ENCODE measurements at places on chromosomes 2 and 18.

GRCh38 chr18:32057624-32058165 is 34.0 kb upstream of the RNF138 start:
- DNase-seq: no peak

DNA sequence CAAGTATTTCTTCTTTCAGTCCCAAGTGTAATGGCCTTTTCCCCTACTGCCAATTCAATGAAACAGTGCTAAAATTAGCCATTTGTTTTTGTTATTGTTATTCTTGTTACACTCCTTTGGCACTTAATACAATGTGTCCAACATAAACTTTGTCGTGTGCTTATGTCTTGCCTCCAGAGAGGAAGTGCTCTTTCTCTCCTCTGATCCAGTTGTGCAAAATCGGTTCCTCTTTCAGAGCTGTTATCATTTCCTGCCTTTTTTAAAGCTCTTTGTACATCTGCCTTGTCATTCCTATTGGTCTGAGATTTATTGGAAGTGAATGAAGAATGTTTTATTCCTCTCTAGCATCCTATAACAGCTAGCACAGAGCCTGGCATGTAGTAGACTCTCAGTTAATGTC is 623.2 kb upstream of the ID2 start:
- DNase-seq: no peak

DNA sequence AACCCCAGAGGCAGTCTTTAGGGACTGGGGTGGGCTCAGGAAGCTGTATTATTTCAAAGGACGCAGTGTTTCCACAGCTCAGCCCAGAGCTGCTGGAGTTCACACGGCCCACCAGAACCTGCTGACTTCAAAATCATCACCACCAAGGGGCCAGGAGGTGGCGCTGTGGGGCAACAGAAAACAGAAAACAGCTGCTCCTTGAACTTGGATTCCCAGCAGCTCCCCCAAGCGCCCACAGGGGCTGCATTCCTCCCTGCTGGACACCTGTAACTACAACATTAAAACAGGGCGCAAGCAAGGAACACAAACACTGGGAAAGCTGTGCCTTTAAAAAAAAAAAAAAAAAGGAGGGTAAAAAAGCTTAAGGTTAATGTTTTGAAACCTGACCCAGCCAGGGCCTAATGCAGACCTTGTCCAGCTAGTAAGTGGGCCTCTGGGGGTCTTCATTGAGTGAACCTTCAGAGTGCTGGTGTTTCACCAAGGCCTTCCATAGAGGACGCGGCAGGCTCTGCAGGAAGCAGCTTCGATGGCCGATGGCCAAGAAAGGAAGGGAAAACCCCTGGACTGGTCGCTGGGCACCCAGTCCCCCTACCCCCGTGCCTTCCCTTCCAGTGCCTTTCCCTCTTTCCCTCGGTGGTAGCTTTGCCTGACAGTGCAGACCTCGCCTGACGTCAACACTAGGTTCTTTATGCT is 25.9 kb downstream of the MLPH start:
- DNase-seq: peak; percentile 49

DNA sequence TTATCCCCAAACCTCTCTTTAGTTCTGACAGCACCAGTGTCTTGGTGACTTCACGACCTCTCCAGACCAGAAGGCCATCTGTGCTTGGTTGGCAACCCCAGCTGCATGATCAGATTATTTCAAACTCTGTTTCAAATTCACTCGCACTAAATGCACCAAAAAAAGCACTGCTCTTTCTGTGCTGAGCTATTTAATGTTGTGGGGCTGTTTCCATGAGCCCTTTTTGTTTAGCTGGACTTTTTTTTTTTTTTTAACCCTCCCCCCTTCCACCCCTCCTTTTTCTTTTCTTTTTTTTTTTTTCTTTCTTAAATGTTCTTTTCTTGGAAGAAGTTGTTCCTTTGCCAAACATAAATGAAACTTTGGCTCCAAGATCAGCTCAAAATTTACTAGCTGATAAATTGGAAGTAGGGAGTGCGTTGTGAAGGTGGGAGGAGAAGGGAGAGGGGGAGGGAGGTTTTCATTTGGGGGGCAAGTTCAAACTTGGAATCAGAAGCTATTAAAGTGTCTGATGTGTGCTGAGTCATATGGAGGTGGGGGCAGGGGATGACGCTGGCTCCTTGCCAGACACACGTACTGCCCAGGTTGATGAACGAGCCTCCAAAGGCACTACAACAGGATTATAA is 543.0 kb upstream of the TNP1 start:
- no peak for DNase-seq

GRCh38 chr2:120222186-120223033 is 790 bp downstream of the TMEM185B start:
- no peak for DNase-seq

- DNase-seq: no peak
Measured at GRCh38 chr2:637406-637776, 39.8 kb downstream of the TMEM18 start.

DNA sequence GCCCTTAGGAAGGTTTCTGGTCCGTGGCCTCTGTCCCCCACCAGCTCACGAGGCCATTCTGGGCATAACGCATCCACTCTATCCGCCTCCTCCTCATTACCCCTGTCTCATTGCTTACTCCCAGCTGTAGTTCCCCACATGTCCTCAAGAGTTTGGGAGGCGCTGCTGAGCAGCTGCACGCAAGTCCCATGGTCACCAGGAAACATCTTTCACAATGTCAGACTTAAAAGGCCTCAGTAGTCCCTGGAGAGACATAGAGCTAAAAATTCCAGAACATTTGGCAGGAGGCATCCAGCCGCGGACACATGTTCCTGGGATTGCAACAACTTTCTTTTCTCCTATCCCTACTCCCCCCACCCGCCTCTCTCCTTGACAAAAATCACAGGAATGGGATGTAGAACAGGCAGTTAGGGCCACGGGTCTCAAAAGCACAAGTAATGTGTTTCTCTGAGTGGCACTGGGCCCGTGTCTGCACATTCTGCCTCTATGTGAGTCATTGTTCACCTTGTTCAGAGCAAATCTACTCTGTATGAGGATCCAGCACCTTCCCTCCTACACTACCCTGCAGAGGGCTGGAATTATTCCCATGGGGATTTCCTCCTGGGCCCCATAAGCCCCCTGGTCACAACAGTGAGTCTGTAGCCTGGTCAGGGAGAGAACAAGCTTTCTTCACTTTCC is 8.1 kb downstream of the LBH start:
- DNase-seq: no peak

DNA sequence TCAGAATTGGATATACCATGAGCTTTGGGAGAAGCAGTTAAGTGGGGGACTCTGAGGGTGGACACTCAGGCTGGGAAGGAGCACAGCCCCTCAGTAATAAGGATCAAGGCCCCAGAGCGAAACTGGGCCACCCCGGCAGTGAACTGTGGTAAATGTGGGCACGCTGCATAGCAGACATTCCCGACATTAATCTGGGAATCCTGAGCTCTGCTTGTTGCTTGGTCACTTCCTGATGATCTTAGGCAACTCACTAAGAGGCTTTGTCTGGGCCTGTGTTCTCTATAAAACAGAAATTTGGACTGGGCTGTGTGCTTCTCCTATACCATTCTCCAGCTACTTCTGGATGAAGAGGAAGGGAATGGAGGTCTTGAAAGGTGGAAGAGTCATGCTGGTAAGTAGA is 4.8 kb downstream of the TGFBRAP1 start:
- DNase-seq: no peak

DNA sequence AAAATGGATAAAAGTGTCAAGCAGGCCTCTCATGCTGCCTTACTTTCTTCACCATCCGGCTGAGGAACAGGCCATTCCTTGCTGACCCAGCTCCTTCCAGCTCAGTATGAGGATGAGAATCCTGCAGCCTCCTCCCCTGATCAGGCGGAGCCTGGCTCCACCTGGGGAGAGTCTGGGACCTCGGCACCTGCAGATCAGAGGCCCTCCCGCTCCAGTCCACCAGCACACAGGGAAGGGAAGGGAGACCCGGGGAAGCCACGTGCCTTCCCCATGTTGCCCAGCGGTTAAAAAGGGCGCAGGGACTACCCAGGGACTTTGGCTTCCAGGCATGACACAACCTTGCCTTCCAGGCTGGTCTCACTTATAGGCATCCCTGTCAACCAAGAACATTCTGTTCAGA is 172.0 kb downstream of the NDUFA10 start:
- DNase-seq: no peak

- DNase-seq: no peak
Measured at GRCh38 chr2:9445089-9445488, 21.6 kb downstream of the CPSF3 start.

GRCh38 chr2:9554921-9555296 is 721 bp downstream of the ADAM17 start:
- DNase-seq: no peak

DNA sequence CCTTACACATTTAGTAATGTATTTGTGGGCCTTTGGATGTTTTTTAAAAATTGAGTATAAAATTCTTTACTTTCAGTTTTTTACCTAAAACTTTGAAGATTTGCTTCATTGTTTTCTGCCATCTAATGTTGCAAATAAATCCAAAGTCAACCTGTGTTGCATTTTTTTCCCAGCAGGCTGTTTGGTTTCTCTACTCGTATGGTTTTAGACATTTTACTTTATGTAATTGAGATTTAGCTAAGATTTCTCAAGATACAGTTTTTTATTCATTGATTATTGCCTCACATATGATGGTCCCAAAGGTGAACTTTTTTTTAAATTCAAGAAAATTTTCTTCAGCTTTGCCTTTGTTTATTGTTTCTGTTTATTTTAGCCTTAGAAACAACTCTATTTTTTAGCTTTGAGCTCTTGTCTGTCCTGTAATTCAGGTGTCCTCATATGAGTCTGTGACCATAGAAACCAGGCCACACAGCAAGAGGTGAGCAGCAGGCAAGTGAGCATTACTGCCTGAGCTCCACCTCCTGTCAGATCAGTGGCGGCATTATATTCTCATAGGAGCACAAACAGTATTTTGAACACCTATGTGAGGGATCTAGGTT is 53.4 kb upstream of the TBR1 start:
- no peak for DNase-seq

DNA sequence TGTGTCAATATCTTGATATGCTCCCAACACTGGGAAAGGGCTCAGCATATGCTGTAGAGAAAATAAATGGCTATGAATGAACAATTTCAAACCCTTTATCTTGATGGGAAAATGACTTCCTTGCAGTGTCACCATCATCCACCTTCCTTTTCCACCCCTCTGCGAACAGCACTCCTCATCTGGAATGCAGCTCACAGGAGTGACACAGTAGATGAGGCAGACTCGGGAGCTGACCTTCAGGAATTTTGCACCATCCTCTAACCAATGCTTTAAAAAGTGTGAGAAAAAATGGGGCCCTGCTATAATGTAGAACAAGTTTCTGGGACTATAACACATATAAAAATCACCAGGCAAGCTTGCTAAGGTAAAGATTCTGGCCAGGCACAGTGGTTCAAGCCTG is 41.3 kb upstream of the YPEL5 start:
- no peak for DNase-seq

DNA sequence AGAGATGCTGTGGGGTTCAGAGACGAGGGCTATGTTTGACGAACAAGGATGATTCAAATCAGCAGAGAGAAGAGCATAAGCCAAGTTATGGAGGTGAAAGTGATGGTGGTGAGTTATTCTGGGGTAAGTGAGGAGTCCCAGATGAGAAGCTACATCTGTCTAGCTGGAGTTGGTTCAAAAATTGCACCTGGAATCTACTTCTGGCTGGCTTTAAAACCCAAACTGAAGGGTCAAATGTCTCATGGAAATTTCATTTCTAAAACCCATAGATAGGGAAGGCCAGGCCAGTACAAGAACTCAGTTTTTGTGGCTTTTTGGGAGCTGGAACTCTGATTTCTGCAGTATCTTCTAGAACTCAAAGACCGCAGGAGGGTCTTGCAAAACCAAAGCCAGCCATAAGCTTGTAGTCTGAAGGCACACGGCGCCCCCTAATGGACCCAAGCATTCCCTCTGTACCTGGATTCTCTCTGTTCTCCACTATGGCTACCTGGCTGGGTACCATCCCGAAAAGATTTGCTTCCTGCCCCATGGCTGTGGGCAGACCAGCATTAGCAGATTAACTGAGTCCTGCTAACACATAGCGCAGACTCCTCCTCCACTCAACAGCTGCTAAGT is 229.1 kb upstream of the SLC14A2 start:
- DNase-seq: no peak

DNA sequence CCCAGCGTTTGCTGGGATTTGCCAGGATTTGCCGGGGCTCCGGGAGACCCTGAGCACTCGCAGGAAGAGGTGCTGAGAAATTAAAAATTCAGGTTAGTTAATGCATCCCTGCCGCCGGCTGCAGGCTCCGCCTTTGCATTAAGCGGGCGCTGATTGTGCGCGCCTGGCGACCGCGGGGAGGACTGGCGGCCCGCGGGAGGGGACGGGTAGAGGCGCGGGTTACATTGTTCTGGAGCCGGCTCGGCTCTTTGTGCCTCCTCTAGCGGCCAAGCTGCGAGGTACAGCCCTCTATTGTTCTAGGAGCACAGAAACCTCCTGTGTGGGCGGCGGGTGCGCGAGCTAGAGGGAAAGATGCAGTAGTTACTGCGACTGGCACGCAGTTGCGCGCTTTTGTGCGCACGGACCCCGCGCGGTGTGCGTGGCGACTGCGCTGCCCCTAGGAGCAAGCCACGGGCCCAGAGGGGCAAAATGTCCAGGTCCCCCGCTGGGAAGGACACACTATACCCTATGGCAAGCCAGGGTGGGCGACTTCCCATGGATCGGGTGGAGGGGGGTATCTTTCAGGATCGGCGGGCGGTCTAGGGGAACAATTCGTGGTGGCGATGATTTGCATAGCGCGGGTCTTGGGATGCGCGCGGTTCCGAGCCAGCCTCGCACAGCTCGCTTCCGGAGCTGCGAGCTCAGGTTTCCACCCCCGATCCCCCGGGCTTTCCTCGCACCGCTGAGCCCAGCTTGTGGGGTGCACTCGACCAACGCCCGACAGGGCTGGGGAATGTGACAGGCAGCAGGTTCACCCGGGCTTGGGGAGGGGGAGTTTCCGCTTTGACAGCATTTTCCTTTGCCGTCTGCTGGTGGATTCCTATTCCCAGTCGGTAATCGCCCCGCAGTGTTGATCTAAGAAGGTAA is 2.8 kb downstream of the ONECUT2 start:
- DNase-seq: no peak

DNA sequence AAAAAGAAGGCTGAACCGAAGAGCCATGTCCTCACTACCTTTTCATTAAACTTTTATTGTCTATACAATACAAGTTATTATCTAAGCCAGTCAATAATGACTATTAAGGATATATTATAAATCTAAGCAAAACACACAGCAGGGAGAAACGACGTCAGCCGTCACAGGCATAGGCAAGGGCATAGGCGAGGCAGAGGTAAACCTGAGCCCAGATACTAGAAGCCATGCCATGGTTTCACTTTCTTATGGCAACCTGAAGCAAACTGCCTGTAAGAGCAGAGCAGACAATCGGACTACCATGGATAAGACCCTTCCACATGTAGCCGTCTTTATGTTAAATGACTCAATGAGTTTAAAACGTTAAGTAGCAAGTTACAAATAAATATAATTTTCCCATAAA is 238.5 kb upstream of the ZNF521 start:
- no peak for DNase-seq

GRCh38 chr2:98829581-98830270 is 98.8 kb upstream of the MGAT4A start:
- DNase-seq: no peak

- no peak for DNase-seq
Measured at GRCh38 chr2:40197121-40197520, 254.8 kb downstream of the SLC8A1 start.

- DNase-seq: peak; percentile 2
Measured at GRCh38 chr18:73842795-73843394, 304.7 kb downstream of the FBXO15 start.
